ENCODE measurements at places on chromosomes 12 and 14.
A peak's percentile ranks its signal among the peaks of the same experiment; 100 is the strongest.

DNA sequence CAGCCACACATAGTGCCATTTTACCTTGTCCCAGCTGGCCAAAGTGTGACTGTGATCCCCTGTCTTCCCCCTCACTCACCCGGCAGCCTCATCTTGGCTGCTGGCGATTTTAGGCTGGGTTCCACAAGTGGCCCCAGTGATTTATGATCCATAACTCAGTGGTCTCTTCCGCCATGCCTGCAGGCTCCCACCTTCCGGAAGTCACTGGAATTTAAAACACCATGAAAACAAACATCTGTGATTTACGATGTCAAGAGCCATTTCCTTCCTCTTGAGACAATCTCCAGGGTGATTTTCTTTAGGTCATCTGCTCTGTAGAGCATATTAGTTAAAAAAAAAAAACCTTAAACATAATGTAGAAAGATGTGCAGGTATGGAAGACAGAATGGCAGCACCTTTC lies 282.3 kb downstream of the CACNA1C start:
- no peaks in the 10 kb centered on the region for H3K36me3 ChIP-seq
- peak overlapping the region; percentile 88 for H3K27ac ChIP-seq
- peaks cover 32% of the 10 kb centered on the region for H3K4me1 ChIP-seq
- no peaks in the 10 kb centered on the region for H3K27me3 ChIP-seq
- H3K4me3 ChIP-seq = no peak overlapping the region

GRCh38 chr12:41407232-41407799 lies 219.2 kb downstream of the PDZRN4 start:
- no peaks in the 10 kb centered on the region for H3K36me3 ChIP-seq
- H3K4me3 ChIP-seq = no peak overlapping the region
- no peaks in the 10 kb centered on the region for H3K27me3 ChIP-seq
- DNase-seq = no peak

DNA sequence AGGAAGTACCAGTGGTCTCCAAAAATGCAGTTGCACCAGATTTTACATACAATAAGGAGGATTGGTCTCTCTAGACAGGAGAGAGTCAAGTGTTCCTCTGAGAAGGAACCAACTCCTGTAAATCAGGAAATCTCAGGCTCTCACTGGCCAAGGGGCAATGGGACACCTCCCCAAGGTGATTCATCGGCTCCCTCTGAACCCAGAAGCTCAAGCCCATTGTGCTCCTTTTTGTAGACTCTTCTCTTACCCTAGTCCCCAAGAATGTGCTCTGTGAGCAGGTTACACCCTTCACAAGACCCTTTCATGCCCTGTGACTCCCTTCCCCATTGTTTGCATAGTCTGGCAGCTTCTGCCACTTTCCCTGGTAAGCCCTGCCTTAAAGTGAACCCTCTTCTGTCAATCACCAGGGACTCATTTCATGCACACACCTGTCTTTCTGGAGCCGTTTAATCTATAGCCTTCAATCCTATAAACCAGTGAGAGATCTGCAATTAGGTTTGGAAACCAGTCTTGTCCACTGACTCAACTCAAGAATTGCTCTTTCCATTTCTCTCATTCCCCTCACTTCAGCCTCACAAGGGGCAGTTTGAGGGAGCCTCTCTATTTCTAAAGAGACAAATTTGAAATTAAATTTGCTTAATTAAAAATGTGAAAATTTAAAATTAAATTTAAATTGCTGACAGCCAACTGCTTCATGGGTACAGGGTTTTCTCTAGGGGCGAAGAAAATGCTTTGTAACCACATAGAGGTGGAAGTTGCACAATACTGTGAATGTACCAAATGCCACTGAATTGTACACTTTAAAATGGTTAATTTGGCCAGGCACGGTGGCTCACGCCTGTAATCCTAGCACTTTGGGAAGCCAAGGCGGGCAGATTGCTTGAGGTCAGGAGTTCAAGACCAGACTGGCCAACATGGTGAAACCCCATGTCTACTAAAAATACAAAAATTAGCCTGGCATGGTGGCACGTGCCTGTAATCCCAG lies 38.3 kb upstream of the LTA4H start:
- DNase-seq = no peak
- peaks cover 7% of the 10 kb centered on the region for H3K4me1 ChIP-seq
- no peak overlapping the region for H3K27ac ChIP-seq
- H3K4me3 ChIP-seq = no peak overlapping the region

- no peak overlapping the region for H3K27ac ChIP-seq
- no peaks in the 10 kb centered on the region for H3K36me3 ChIP-seq
- H3K27me3 ChIP-seq = no peaks in the 10 kb centered on the region
- H3K4me1 ChIP-seq = no peaks in the 10 kb centered on the region
- no peak for DNase-seq
These were observed 9.1 kb downstream of the PAH start for GRCh38 chr12:102907918-102908317.

- peaks cover 19% of the 10 kb centered on the region for H3K36me3 ChIP-seq
- no peak overlapping the region for H3K27ac ChIP-seq
- H3K4me3 ChIP-seq = no peak overlapping the region
- H3K4me1 ChIP-seq = no peaks in the 10 kb centered on the region
These were observed 20.4 kb downstream of the MAP3K9 start for GRCh38 chr14:70788898-70789297.

GRCh38 chr14:32224737-32225377 lies 21.8 kb upstream of the RNU6-8 start:
- H3K27ac ChIP-seq = no peak overlapping the region
- H3K4me1 ChIP-seq = peaks cover 2% of the 10 kb centered on the region
- DNase-seq = peak; percentile 53
- no peak overlapping the region for H3K4me3 ChIP-seq
- H3K36me3 ChIP-seq = no peaks in the 10 kb centered on the region

DNA sequence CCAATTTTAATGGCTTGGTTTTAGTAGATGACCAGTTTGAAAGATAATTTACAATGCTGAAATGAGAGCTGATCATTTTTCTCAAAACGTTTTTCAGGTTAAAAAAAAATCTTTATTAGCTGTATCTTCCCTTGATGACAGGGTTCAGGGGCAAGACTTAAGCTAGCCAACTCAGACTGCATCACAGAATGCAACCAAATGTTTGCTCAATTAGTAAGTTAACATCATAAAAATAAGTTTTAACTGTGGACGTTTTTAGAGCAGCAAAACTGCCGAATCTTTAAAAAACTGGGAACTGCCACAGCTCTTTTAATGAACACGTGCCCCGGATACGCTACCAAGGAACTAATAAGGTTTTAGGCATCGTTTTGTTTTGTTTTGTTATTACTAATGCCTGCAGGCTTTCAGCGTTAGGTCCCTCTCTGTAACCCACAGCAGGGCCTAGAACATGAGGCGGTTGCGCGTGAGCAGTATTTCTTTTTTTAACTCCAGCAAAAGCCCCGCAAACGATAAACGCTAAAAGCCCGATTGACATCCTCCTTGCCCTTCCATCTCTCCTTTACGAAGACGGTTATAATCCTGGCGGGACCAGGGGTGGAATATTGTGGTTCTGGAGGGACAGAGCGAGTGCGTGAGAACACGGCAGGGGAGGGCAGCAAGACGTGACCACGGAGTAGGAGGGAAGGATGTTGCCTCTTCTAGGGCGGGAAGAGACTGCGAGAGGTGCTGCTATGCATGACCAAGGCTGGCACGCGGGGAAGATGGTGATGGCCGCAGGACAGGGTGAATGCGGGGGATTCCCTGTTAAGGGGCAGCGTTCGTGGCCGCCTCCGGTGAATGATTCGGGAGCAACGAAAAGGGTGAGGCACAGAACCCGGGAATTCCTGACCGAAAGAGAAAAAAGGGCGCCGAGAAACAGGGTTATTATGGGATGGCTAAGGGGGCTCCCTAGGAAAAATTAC lies 652 bp downstream of the SUPT16H start:
- peak; percentile 55 for DNase-seq
- no peaks in the 10 kb centered on the region for H3K27me3 ChIP-seq
- peaks cover 11% of the 10 kb centered on the region for H3K36me3 ChIP-seq
- H3K4me3 ChIP-seq = peak overlapping the region; percentile 93
- peak overlapping the region; percentile 92 for H3K27ac ChIP-seq
- no peaks in the 10 kb centered on the region for H3K4me1 ChIP-seq

DNA sequence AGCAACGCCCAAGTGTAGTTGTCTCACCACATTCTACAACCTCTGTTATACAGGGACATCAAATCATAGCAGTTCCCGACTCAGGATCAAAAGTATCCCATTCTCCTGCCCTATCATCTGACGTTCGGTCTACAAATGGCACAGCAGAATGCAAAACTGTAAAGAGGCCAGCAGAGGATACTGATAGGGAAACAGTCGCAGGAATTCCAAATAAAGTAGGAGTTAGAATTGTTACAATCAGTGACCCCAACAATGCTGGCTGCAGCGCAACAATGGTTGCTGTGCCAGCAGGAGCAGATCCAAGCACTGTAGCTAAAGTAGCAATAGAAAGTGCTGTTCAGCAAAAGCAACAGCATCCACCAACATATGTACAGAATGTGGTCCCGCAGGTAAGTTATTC lies 123.0 kb downstream of the ARID2 start:
- no peak overlapping the region for H3K27ac ChIP-seq
- H3K27me3 ChIP-seq = no peaks in the 10 kb centered on the region
- H3K36me3 ChIP-seq = peaks cover 34% of the 10 kb centered on the region
- DNase-seq = no peak
- no peaks in the 10 kb centered on the region for H3K4me1 ChIP-seq

GRCh38 chr14:94665121-94665520 lies 52.9 kb downstream of the SERPINA3 start:
- DNase-seq = no peak
- H3K36me3 ChIP-seq = no peaks in the 10 kb centered on the region
- H3K27me3 ChIP-seq = no peaks in the 10 kb centered on the region

GRCh38 chr12:31874961-31875608 lies 84.1 kb upstream of the RESF1 start:
- no peak overlapping the region for H3K4me3 ChIP-seq
- no peaks in the 10 kb centered on the region for H3K36me3 ChIP-seq
- H3K27me3 ChIP-seq = no peaks in the 10 kb centered on the region
- H3K27ac ChIP-seq = peak overlapping the region; percentile 24
- DNase-seq = peak; percentile 16

DNA sequence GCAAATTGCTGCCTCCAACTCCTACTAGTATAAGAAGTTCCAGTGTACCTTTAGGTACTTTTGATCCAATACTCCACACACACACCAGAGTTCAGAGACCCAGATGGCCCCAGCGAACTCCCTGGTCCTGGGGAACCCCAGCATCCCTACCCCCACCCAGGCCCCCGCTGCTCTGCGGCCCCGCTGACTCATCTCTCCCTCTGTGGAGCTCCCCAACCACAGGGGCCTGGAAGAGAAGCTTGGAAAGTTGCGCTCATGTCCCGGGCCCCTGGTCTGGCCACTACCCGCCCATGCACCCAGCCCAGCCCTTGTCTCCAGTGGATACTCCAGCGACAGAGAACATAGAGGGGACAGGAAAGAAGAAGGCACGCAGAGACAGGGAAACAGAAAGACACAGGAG lies 4.2 kb upstream of the SP7 start:
- H3K27ac ChIP-seq = no peak overlapping the region
- H3K36me3 ChIP-seq = no peaks in the 10 kb centered on the region
- no peaks in the 10 kb centered on the region for H3K27me3 ChIP-seq
- H3K4me1 ChIP-seq = peaks cover 8% of the 10 kb centered on the region
- DNase-seq = no peak

DNA sequence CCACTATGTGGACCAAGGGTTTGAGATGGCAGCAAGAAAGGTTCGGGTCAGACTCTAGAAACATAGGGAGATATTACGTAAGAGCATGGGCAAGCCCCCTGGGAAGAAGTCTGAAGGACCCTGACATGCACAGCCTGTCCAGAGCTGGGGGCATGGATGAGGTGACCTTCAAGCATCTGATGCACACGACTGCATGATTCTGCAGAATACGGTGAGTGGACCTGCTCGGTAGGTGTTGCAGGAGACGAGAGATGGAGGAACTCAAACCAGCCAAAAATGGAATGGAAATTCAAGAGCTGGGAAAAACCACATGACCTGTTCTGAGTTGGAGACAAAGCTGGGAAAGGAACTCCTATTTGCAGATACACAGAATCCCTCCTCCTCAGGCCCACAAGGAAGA lies 43.6 kb downstream of the ANO2 start:
- H3K27ac ChIP-seq = no peak overlapping the region
- no peaks in the 10 kb centered on the region for H3K27me3 ChIP-seq
- DNase-seq = no peak
- no peak overlapping the region for H3K4me3 ChIP-seq

GRCh38 chr12:117857632-117858612 lies 110.9 kb downstream of the KSR2 start:
- no peaks in the 10 kb centered on the region for H3K27me3 ChIP-seq
- no peak overlapping the region for H3K27ac ChIP-seq
- peak; percentile 74 for DNase-seq
- no peaks in the 10 kb centered on the region for H3K36me3 ChIP-seq
- no peaks in the 10 kb centered on the region for H3K4me1 ChIP-seq

- H3K27ac ChIP-seq = peak overlapping the region; percentile 94
- peaks cover under 1% of the 10 kb centered on the region for H3K36me3 ChIP-seq
- H3K4me3 ChIP-seq = peak overlapping the region; percentile 97
- H3K4me1 ChIP-seq = peaks cover 3% of the 10 kb centered on the region
These were observed 824 bp downstream of the TBK1 start for GRCh38 chr12:64452559-64453329.

DNA sequence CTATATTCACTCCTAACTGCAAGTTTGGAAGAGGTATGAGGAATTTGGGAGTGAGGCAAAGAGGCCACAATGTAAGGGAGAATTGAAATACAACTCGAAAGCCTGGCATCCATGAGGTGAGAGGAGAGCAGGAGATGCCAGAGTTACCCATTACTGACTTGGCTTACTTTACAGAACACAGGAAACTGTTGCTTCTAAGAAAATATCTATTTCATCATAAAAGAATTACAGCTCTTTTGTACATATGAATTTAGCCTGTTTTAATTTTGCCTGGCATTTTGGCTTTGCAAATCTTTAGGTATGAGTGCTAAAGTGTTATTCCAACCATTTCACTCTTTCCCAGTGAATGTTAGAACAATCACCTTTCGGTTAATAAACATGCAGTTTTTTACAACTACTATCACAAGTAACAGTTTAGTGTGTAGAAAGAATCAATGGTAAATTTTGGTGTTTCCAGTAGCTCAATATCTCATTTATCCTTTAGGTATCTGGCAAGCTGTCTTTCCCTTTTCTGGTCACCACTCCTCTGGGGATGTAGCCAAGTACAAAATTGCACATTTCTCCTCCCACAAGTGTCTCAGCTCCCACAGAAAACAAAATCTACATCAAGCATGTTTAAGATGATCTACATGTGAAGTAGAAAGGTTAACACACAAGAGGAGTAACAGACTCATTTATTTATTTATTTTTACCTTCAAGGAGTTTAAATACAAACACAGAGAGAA lies 196.6 kb upstream of the DCN start:
- no peaks in the 10 kb centered on the region for H3K27me3 ChIP-seq
- H3K4me1 ChIP-seq = no peaks in the 10 kb centered on the region
- no peak overlapping the region for H3K27ac ChIP-seq
- H3K4me3 ChIP-seq = no peak overlapping the region

DNA sequence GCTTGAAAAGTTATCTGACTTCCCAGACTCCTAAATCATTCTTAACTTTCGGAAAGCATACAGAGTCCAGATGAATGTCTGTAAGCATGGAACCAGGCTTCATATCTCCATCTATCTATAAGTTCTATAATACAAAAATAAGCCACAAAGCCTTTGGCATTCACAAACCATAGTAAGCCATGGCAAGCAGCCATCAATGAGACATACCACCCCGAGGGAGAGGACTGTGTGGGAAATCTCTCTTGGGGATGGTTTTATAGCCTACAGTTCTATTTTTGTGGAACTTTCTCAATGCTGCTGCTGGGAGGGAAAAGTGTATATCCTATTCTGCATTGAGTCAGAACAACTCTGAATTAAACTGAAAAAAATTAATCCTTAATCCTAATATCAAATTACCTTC lies 20.4 kb downstream of the EGLN3 start:
- H3K36me3 ChIP-seq = no peaks in the 10 kb centered on the region
- H3K27ac ChIP-seq = no peak overlapping the region
- no peak overlapping the region for H3K4me3 ChIP-seq

- no peak overlapping the region for H3K4me3 ChIP-seq
- DNase-seq = no peak
- H3K4me1 ChIP-seq = no peaks in the 10 kb centered on the region
- peaks cover 28% of the 10 kb centered on the region for H3K27me3 ChIP-seq
- H3K36me3 ChIP-seq = no peaks in the 10 kb centered on the region
These were observed 127.4 kb upstream of the PRMT8 start for GRCh38 chr12:3363608-3364007.

All from trophoblast cell (in vitro differentiated cells and primary cell).